ENCODE measurements at places on chromosomes 16 and 17.

DNA sequence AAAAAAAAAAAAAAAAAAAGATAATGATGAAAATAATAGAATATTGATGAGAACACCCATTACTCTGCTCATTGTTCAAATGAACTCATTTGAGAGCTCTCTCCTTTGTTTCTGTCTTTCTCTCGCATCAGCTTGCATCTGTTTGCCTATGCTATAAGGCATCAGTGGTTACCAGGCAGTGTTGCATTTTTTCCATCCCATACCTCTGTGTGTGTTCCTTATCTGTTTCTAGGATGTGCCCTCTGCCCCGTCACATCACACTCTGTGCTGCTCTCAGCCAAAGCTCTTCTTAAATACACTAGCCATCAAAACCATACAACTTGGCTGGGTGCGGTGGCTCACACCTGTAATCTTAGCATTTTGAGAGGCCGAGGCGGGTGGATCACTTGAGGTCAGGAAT is 568.2 kb downstream of the WWOX start:
- DNase-seq = no peak

- peak; percentile 54 for DNase-seq
Measured at GRCh38 chr17:16516594-16517051, 24.6 kb upstream of the LRRC75A start.

GRCh38 chr16:63563819-63564505 is 1527.7 kb upstream of the CDH8 start:
- no peak for DNase-seq

GRCh38 chr16:53864819-53865493 is 161.0 kb downstream of the FTO start:
- peak; percentile 60 for DNase-seq

GRCh38 chr17:40522961-40523310 is 21.5 kb upstream of the TNS4 start:
- no peak for DNase-seq

DNA sequence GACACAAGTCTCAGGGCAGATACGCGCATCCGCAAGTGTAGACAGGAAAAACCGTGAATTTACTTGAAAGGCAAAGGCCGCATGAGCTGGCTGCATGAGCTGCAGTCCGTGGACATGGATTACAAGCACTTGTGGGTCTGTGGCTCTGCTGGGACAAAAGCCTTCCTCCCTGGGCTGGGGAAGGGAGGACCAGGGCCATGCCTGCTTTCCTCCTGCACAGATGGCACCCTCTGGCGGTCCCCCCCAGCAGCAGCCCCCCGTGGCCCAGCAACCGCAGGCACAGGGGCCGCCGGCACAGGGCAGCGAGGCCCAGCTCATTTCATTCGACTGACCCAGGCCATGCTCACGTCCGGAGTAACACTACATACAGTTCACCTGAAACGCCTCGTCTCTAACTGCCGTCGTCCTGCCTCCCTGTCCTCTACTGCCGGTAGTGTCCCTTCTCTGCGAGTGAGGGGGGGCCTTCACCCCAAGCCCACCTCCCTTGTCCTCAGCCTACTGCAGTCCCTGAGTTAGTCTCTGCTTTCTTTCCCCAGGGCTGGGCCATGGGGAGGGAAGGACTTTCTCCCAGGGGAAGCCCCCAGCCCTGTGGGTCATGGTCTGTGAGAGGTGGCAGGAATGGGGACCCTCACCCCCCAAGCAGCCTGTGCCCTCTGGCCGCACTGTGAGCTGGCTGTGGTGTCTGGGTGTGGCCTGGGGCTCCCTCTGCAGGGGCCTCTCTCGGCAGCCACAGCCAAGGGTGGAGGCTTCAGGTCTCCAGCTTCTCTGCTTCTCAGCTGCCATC is 1.7 kb upstream of the MRPL12 start:
- DNase-seq = peak; percentile 20

DNA sequence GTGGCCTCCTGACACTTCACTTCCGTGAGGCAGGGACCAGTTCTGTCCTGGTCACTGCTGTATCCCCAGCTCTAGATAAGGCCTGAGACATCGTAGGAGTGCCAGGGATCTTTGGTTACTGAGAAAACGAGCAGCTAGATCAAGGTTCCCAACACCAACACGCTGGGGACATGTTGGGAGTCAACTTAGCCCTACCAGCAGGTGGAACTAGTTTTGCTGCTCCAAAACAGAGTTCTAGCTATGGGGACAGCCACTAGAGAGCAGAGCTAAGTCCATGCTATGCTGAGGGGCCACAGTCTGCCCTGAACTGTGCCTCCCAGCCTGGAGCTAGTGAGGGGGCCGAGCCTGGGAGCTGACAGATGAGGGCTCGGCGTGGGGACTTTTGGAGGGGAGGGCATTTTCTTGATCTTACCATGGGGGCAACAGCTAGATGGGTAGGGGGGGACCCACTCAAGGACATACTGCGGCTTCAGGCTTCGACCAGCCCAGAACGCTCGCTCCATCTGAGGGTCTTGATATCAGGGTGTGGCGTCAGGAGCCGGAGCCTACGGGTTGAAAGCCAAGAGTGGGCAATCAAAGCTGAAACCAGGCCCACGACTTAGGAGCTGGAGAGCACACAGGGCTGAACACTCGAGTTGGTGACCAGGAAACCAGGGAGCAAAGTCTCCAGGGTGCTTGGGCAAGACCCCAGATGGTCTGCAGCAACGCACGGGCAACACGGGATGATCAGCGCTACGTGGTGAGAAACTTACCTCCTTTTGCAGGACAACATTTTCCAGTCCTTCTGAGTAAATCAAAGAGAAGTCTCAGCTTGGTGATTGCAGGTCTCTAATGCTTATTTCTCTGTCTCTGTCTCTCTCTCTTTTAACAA is 13.4 kb downstream of the SNX20 start:
- DNase-seq = no peak

GRCh38 chr17:57889892-57890856 is 40.3 kb upstream of the MRPS23 start:
- DNase-seq = peak; percentile 87

DNA sequence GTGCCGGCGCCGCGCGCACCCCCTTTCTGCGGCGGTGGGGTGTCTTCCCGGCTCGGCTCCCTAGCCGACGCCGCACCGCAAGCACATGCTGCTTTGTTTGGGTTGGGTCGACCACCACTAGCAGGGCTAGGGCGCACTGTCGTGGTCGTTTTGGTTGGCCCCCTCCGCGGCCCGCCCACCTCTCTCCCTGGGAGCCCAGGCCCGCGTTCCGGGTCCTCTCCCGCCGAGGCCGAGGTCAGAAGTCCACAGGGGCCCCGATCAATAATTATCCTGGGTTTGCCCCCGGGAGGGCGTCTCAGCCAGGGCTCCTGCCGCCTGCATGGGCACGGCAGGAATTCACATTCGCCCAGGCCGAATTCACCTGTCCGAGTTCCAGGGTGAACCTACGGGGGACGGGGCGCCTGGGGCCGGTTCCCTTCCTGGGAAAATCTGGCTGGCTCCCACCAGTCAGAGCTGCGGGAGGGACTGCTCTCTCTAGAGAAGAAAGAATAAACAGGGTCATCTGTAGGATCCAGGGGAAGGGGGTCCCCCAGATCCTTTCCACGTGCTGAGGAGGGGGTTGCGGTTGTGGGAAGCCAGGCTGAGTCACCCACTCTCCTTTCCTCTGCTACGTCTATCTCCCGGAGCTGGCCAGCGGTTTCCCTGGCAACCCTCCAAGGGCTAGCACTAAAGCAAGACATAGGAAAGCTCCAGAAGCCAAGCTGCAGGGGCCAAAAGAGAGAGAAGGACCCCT is 584 bp upstream of the STAT5B start:
- DNase-seq = peak; percentile 57

GRCh38 chr17:44992242-44992939 is 24.3 kb upstream of the C1QL1 start:
- DNase-seq = no peak

GRCh38 chr16:76370344-76370743 is 93.1 kb downstream of the CNTNAP4 start:
- no peak for DNase-seq

- DNase-seq = no peak
Measured at GRCh38 chr17:4587803-4588202, 3.5 kb downstream of the SMTNL2 start.

DNA sequence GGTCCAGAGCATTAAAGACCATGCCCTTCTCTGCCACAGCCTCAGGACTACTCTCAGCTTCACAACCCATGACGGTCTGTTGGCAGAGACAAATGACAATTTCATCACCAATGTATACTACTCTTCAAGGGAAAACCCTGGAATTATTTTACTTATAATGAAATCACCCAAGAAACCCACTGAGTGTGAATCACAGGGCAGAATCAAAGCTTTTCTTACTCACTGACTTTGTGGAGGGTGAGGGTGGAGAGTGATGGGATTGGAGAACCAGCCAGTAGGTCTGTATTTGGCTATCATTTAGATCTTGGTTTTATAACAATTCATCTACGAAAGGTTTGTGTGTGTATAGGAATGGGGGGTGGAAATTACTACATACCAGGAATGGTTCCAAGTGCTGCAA is 442.6 kb downstream of the SHISA9 start:
- DNase-seq = no peak

DNA sequence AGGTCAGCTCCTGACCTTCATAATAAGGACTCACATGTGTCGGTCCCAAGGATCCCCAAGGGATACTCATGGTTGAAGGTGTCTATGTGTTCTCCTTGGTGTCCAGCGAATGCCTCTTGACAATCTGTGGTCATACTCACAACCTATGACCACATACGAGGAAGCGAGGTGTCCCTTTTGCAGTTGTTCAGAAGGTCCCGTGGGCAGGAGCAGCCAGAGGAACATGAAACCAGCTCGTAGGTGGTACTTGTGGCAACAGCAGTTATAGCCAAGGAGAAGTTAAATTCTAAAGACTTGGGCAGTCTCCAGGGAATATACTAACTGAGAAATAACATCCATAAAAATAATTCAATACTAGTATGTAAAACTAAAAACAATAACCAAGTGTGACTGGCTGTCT is 685.3 kb downstream of the WWOX start:
- no peak for DNase-seq

DNA sequence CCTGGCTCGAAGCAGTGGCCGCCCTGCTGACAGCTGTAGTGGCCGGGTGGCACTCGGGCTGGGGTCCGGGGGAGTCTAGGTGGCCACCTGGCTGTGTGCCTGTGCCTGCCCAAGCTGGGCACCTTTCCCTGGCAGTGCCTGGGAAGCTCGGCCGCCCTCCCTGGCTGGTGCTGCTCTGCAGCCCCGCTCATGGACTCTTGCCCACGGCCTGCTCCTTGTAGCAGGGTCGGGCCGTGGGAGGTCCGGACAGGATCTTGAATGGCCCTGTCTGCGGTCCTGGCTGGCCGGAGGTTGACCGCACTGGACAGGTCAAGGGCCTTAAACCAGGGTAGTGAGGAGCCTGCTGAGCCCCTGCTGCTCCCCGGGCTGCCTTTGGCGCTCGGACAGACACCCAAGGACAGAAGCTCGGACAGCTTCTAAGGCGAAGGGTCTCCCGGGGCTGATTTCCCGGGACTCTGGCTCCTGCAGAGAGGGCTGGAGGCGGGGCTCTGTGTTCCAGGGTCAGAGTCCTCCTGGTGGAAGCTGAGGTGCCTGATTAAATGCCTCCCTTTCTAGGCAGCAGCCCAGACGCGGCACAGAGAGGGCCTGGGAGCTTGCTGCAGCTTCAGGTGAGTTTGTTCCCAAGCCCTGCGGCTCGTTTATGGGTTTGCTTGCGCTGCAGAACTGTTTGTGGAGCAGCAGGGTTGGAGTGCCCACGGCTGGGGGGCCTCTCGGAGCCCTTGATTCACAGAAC is 6.0 kb downstream of the CAPN15 start:
- no peak for DNase-seq

DNA sequence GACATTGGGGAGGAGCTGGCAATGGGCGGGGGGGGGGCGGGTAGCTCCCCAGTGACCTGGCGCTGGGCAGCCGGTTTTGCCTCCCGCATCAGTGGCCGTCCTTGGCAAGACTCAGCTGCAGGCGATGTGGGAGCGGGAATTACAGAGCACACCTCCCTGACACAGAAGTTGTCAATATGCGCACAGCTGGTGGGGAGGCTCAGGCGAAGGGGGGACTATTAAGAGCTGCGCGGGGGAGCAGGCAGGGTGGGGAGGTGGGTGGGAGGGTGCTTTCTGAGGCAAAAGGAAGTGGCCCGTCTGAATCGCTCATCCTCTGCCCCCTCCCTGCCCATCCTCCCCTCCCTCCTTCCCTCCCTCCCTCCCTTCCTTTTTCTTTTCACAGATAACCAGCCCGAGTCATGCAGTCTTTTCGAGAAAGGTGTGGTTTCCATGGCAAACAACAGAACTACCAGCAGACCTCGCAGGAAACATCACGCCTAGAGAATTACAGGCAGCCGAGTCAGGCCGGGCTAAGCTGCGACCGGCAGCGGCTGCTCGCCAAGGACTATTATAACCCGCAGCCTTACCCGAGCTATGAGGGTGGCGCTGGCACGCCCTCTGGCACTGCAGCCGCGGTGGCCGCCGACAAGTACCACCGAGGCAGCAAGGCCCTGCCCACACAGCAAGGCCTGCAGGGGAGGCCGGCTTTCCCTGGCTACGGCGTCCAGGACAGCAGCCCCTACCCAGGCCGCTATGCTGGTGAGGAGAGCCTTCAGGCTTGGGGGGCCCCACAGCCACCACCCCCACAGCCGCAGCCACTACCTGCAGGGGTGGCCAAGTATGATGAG is 44.0 kb downstream of the SREBF1 start:
- DNase-seq = no peak

DNA sequence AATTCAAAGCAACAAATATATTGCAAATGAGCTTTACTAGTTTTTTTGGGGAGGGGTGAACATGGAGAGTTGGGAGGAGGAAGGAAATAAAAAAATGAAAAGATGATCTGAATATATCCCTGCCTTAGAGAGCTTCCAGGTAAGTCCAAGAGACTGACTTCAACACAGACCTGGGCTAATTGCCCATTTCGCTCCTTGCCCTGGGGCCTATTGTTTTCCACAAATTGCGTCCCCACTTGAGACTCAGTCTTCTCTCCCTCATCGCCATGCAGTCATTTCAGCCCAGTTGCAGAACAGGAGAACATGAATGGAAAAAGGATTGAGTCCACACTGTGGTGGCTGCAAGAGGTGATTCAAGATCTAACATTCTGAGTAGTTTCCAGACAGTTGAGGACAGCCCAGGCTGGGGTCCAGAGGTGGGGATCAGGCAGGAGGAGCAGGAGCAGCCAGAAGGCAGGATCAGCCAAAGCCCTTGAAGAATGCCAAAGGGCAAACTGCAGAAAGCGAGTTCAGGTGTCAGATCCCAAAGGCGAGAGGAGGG is 21.6 kb upstream of the TOB1 start:
- DNase-seq = no peak

GRCh38 chr16:9159839-9160550 is 68.6 kb downstream of the HAPSTR1 start:
- DNase-seq = peak; percentile 59

DNA sequence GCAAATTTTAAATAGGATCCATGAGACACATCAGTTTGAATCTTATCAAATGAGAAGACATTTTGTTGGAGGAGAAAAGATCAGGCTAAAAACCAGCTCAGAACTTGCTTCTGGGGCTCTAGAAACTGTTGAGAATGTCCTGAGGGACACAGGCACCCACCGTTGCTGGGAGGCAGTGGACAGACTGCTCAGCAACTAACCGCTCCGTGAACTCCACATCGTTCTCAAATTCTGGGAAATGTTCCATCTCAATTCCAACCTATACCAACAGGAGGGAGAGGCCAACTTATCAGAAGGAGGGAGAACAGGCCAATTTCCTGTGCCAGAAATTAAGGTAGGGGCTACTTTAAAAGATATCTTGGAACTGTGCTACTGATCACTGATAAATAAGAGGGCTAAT is 8.3 kb downstream of the TAT start:
- no peak for DNase-seq

GRCh38 chr17:3885271-3885670 is 7.6 kb downstream of the CAMKK1 start:
- DNase-seq = no peak
